Foreskin keratinocyte (primary cell): ENCODE measurements at places on chromosomes 6 and 20. TPM values are rescaled to one million over a fixed set of nuclear protein-coding genes. Genes with fewer than 3 reads are reported as not detected.

TRIM10 gene
- not detected in 2 replicates for total RNA-seq

NHSL1 gene
- 16.8 and 18.8 TPM in 2 replicates for total RNA-seq

HLA-DOA gene
- total RNA-seq = not detected in 2 replicates

- DNase-seq = no peak
These were observed 96.7 kb downstream of the TOX2 start for GRCh38 chr20:44011251-44011940.

DNA sequence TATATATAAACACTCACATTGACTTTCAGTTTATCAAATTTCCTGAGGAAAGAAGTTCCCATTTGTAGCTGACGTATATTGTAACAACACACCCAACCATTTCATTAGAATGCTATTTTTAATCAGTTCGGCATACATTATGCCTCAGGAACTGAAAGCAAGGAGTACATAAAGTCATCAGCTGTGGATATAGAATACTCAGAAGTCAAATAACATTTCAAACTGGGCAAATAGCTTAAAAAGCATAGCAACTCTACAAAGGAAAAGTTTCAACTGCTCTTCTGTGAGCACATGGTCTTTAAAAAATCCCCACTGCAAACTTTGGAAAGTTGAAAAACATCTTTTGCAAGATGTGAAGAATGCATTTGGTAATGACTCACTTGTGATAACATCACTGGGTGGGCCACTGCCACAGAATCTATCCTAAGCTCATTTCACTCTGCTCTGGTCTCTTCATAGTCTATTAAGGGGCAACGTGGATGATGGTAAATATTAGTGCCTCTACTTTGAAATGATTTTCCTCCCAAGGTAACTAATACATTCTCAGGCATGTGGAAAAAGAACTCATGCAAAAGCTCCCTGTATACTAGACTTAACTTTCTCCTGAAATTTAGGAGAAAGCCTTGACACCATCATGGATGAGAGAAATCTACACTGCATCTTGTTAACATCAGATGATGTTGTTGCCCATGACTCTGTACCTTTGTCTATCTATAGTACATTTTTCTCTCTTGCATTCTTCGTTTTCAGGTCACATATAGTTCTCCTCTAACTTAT, 49.2 kb downstream of the FYN start:
- DNase-seq = peak; percentile 64

GRCh38 chr20:60203451-60203850, 245.2 kb downstream of the CDH26 start:
- peak; percentile 51 for DNase-seq

DNA sequence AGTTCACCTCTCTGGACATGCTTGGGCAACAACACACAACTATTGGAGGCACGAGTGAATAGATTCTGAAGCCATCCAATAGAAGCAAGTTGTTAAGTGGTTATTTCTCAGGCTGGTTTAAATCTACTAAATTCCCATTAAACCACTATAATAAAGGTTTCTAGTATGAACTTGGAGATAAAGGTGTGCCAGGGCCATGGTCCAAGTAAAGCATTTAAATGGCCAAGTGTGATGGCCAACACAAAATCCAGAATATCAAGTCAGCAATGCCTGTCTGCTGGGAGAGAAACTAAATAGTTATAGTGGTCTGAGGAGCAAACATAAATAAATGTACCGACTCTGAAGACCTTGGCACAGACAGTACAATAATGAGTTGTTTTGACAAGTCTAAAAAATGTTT, 294.3 kb upstream of the STXBP5 start:
- DNase-seq = no peak

DNA sequence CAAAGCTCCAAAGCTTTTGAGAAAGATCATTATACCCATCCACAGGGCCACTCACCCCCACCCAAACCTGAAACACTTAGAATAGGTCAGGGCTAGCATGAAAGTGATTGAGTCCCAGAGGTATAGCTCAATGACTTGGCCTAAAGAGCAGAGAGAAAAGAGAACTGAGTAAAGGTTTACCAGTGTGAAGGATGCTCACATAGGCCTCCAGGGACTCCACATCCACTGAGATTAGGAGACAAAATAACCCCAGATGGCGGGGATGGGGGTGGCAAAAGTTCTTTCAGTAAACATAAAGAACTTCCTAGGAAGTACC, 12.2 kb downstream of the SAYSD1 start:
- DNase-seq = no peak

- DNase-seq = no peak
These were observed 218.4 kb downstream of the FRK start for GRCh38 chr6:115842338-115842737.

DNA sequence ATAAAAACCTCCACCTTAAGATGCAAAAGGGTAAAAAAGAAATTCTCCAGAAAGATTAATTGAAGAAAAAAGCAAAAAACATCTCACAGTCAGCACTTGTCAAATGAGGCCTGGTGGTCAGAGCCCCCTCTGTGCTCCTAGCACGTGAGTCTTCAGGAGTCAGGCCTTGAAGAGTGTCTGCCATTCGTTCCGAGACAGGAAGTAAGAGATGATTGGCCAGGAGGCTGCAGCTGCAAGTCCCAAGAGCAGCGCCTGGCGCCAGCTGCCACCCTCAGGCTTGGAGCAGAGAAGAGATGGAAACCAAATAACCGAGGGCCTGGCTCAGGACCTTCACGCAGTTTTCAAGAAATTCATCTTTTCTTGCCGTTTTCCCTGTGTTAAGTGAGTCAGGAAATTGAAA, 65.0 kb downstream of the FAM120B start:
- DNase-seq = no peak

DNA sequence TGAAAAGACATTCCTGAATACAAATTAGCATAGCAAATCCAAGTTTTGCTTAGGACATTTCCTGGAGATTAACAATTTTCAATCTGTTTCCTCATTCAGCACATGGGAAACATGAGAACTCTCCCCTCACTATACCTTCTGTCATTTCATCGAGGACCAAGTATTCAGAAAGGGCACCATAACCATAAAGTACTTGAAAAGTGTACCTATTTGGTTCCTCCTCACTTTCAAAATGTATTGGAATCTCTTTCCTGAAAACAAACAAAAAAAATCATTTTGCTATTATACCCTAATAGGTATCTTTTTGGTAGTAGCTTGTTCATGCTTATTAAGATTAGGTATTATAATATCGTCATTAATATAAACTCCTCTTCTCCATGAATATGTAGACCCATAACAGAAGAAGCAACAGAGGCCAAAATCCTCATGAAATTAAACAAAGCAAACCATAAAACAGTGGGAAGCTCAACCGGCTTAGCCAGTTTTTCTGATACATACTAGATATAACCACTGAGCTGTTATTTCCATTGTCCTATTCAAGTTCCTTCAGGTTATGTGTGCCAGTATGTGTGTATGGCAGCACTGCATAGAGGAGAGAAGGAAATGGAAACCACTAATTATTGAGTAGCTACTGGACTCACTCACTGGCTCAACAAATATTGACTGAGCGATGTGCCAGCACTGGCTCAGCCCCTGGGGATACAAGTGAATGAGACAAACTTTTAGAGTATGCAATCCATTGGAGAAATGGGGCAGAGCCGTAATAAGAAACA, 274.0 kb downstream of the MAFB start:
- peak; percentile 76 for DNase-seq
